ENCODE measurements at places on chromosomes 7 and 10.

- no peak for DNase-seq
These were observed 20.6 kb upstream of the HSPB1 start for GRCh38 chr7:76281706-76282343.

GRCh38 chr7:18960725-18961124, 156.7 kb downstream of the TWIST1 start:
- peak; percentile 53 for DNase-seq

- no peak for DNase-seq
These were observed 116.6 kb downstream of the KMT2E start for GRCh38 chr7:105130580-105130979.

GRCh38 chr10:49207113-49207512, 18.9 kb upstream of the TMEM273 start:
- DNase-seq, result no peak

Data from fibroblast of skin of right biceps (primary cell).